T-cell (primary cell): ENCODE measurements at places on chromosomes 2 and 18. TPM values are rescaled to one million over a fixed set of nuclear protein-coding genes. Genes with fewer than 3 reads are reported as not detected.

The SPATA3 gene
- not detected for total RNA-seq

The EPB41L3 gene
- total RNA-seq, result 3.8 TPM

The CXCR1 gene
- 0.25 TPM for total RNA-seq

The TMEM17 gene
- 0.19 TPM for total RNA-seq

The RGPD4 gene
- 0.32 TPM for total RNA-seq

The CNRIP1 gene
- 0.53 TPM for total RNA-seq

The FOXD4L1 gene
- 0.38 TPM for total RNA-seq

The C2orf72 gene
- not detected for total RNA-seq

The ST8SIA3 gene
- total RNA-seq, result not detected

The PPM1G gene
- total RNA-seq, result 65.3 TPM

The RND3 gene
- not detected for total RNA-seq

The NCL gene
- 397 TPM for total RNA-seq

The LRATD1 gene
- 0.19 TPM for total RNA-seq

The LDLRAD4 gene
- total RNA-seq, result 71.4 TPM

The AQP12A gene
- not detected for total RNA-seq

The CAVIN2 gene
- 0.26 TPM for total RNA-seq

The PLB1 gene
- total RNA-seq, result 0.28 TPM

The MAP3K19 gene
- not detected for total RNA-seq

The CFC1B gene
- total RNA-seq, result not detected

The RNF144A gene
- total RNA-seq, result 79.9 TPM

The GPR45 gene
- total RNA-seq, result not detected

The CHST9 gene
- not detected for total RNA-seq

The FAM237A gene
- not detected for total RNA-seq

The IL1RN gene
- total RNA-seq, result not detected

The MOB1A gene
- total RNA-seq, result 156 TPM

The UGT1A3 gene
- not detected for total RNA-seq

The SRD5A2 gene
- not detected for total RNA-seq

The CNDP1 gene
- total RNA-seq, result 0.16 TPM

The METTL8 gene
- 12.5 TPM for total RNA-seq

The REG3G gene
- total RNA-seq, result 0.72 TPM

The ACMSD gene
- total RNA-seq, result not detected

The LBX2 gene
- 0.59 TPM for total RNA-seq

The TMEM198 gene
- 0.69 TPM for total RNA-seq

The STAT4 gene
- 83.6 TPM for total RNA-seq

The EPB41L5 gene
- total RNA-seq, result 7.3 TPM

The RAPGEF4 gene
- total RNA-seq, result 0.18 TPM

The SERPINB4 gene
- not detected for total RNA-seq

The E2F6 gene
- total RNA-seq, result 9.1 TPM

The UNC80 gene
- not detected for total RNA-seq

The OTX1 gene
- total RNA-seq, result not detected

The C2orf42 gene
- total RNA-seq, result 39.1 TPM

The UGT1A8 gene
- not detected for total RNA-seq

The GRB14 gene
- not detected for total RNA-seq

The PTPRN gene
- total RNA-seq, result not detected

The ZNF519 gene
- total RNA-seq, result 10.4 TPM

The HOXD12 gene
- total RNA-seq, result not detected

The UGT1A10 gene
- total RNA-seq, result not detected

The SMYD1 gene
- not detected for total RNA-seq

The MC5R gene
- total RNA-seq, result not detected

The MRPL53 gene
- 59.4 TPM for total RNA-seq

The PELI1 gene
- 41.9 TPM for total RNA-seq

The PDE11A gene
- total RNA-seq, result not detected

The TPO gene
- not detected for total RNA-seq

The SAG gene
- total RNA-seq, result not detected
